ENCODE measurements at places on chromosomes 5 and 9.

DNA sequence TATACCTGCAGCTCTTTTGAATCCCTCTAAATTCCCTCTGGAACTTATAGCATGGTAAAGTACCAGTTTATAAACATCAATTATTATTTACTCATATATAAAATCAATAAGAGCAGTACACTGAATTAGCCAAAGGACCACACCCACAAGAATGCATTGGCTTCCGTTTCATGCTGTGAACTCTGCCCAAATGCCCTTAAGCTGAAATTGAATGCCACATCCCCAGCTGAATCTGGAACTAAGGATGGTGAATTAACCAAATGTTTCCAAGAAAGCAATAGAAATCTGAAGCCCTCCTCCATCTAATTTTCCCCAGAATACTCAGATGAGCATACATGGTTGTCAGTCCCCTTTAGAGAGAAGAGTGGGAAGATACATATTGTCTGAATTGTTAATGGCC is 436.4 kb upstream of the FTMT start:
- no peak for DNase-seq

GRCh38 chr5:135204151-135204600 is 170.1 kb upstream of the PITX1 start:
- DNase-seq, result peak; percentile 19

- no peak for DNase-seq
Measured at GRCh38 chr5:125011419-125011818, 265.0 kb upstream of the ZNF608 start.

DNA sequence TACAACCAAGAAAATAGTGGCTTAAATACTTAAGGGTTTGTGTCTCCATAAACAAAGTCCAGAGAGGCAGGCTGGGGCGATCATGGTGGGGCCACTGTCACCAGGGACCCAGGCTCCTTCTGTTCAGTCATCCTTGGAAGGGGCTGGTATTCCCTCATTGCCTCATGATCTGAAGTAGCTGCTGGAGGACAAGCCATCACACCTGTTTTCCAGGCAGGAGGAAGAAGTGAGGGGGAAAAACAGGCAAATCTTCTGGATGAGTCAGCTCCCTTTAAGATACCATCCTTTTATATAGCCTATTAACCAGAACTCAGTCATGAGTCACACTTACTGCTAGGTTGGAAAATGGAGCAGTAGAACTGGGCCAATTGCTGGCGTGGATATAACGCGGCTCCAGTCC is 92.3 kb downstream of the DAP start:
- no peak for DNase-seq

- no peak for DNase-seq
Measured at GRCh38 chr5:178182158-178182876, 4.9 kb downstream of the GMCL2 start.

DNA sequence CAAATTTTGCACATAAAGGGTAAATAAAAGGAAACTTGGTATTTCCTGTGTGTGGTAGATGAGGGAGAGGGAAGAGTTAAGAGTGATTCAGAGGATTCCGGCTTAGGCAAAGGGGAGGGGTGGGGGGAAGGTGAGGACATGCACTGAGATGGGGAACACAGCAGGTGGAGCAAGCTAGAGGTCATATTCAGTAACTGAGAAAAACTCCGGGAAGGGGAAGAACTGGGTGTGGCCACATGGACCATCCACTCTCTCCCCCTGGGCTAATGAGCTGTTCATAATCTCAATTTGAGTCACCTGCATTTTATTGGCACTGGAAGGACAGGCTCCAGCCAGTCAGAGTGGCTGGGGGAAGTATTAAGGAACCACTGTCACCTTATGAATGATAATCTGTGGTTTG is 45.1 kb upstream of the UGCG start:
- no peak for DNase-seq

DNA sequence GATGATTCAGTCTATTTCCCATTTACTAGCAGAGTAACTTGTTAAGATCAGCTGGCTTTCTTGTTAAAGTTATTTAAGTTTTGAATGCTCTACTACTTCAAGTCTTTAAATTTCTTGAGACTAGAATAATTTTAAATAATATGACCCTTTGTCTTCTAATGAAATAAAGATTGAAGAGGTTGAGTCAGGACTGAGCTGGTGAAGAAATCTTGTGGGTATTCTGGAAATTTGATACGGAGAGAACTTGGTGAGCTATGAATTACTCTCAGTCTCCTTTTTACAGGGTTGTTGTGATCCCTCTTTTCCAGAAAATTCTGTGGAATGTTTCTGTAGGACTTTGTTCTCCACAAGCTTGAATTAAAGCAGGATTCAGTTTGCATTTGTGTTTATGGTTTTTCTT is 29.3 kb downstream of the RNF20 start:
- no peak for DNase-seq

- peak; percentile 92 for DNase-seq
Measured at GRCh38 chr9:78676623-78677022, 379.7 kb downstream of the PSAT1 start.

DNA sequence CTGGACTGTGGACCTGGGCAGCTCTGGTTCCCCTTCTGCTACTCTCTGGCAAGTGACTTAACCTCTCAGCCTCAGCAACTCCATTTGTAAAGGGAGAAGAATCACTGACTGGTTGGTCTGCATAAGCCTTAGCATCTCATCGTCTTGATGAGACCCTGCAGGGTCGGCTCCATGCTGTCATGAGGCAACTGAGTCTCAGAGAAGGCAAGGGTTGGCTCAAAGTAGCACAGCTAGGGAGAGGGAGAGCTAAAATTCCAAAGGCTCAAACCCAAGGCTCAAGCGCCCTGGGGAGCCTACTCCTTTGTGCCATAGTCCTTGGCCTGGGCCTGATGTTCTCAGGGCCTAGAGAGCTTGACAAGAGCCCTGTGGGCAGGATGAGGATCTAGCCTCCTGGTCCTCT is 4.5 kb downstream of the FGFR4 start:
- no peak for DNase-seq

GRCh38 chr9:69140123-69140735 is 33.8 kb upstream of the TJP2 start:
- no peak for DNase-seq

- no peak for DNase-seq
Measured at GRCh38 chr5:139472386-139473030, 1.7 kb downstream of the SMIM33 start.

GRCh38 chr5:61491861-61492260 is 159.8 kb downstream of the ZSWIM6 start:
- no peak for DNase-seq

DNA sequence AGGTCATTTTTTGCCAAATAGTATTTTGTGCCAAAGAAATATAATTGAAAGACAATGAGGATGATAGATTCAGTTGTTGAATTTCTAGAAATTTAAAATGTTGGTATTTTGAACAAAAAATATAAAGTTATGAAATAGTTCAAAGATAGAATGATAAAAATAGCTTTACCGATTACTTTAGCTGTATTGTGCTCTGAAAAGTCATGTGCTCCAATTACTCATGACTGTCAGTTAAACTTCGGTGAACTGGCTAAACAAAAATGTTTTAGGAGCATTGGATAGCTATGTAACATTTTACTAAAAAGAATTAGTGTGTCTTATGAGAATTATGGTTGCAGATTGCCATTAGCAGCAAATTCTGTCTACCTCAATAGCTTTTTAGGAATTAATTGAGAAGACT is 177.3 kb upstream of the VCAN start:
- no peak for DNase-seq

GRCh38 chr9:95993337-95993736 is 117.8 kb downstream of the ERCC6L2 start:
- no peak for DNase-seq

DNA sequence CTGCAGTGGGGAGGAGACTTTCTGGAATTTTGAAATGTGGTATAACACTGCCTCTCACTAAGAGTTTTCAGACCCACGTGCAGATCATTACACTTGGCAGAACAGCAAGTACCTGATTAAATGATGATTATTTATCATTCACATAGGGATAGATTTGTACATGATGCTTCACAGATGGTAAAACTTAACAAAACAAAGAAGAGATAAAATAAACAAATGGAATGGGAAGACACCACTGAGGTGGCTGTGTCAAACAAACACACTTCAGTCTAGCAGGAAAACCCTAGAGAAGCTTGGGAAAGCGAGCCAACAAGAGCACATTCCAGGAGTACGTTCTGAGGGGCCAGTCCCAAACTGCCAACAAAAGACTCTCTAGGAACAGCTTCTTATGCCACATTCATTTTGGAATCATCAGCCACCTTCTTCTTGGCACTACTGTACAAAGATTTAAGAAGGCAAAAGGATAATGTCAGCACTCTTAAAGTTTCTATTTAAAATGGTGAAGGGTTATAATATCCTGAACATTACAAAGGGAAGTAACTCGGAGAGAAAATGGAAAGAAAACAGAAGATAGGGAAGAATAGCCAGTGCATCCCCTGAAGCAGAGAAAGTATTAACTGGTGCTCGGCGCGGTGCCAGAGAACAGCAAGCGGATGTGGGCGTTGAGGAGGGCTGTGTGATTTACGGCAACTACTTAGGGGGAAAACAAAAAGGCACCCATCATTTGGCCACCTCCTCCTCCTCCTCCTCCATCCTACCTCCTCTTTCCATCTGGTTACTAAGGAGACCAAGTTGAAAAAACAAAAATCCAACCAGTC is 1.6 kb downstream of the MED27 start:
- peak; percentile 76 for DNase-seq

DNA sequence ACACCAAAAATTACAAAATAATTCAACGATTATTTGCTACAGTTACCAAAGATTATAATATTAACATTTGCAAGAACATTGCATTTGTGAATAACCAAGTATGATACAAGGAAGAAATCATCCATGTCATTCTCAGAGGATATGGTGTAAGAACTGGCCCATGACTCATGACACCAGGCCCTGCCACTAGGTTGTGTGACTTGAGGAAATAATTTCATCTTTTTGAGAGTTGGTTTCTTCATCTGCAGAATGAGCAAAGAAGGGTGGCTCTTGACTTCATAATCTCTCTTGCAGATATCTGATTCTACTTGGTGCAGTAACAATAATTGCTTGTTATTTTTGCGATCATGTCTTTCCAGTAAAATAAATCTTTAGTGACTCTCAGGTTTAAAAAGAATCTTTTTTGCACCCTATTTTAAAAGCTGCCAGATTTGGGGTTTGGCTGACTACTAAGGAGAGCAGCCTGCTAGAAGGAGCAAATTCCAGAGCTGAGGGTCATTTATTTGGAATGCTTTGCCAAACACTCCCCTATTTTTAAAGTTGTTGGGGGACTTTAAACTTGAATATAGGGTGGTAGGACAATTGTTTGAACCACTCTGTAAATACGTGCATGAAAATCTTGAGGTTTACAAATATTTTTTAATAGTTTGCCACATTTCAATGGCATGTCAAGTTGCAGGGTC is 23.5 kb downstream of the ITGA1 start:
- no peak for DNase-seq

DNA sequence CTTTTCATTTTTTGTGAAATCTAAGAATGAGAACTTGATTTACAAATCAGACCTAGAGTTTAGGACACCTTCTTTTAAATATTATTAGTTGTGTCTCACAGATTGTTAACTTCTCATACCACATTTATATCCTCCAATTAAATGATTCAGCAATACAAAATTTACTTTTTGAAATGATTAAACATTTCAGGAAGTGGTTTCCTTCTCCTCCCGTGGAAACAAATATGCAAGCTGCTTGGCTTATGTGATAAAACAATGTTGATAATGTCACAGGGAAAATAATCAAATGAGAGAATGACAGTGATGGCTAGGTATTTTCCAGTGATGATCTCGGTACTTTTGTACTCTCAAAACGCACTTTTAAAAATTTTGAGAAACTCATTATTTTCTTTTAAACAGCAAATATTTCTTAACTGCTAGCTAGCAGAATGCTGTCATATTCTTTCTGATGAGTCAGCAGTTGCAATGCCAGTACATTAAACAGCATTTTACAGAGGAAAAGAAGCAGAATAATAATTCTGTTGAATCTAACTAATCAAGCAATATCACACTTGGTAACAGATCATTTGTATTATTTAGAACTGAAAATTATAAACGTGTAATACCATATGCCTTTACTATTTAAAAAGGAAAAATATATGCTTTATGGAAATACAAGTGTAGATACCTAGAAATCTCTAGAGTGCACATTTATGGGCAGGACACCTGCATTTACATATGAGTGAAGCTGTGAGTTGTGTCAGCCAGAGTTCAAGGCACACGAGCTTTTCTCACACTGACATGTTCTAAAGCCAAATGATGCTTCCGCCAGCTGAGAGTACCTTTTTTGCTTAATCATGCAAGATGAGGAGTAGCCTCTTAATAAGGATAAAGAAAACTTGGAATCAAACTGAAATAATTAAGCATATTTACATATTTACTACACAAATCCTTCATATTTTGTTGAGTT is 53.6 kb upstream of the CDH18 start:
- DNase-seq, result peak; percentile 27

GRCh38 chr5:50968356-50969149 is 302.1 kb downstream of the PARP8 start:
- no peak for DNase-seq

DNA sequence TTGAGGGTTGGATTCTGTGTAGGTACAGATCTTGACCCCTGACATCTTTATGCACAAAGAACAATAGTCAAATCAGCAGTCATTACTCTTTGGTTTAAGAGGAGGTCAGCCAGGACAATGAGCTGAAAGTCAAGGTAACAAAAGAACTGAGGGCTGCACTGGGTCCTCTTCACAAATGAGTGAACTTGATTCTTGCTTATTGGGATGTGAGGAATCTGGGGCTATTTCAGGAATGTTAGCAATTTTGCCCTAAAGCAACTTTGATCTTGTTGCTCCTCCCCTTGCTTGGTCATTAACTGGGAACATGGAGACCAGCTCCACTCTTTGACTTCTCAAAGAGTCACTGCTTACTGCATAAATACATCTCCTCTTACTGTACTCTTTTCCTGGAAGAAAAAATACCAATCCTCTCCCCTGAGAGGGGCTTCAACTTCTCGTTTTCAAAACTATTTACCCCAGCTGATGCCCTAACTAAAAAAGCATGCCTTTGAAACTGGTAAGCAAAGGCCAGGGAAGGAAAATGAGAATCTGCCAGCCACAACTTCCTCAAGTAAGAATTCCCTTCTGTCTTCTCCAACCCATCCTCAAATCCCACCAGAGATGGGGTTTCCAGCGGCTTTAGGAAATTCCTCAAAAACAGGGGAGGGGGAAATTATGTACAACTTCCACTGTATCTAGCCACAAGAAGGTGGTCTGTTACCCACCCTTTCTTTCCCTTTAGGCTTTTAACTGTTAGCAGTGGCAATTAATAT is 368.3 kb downstream of the ENC1 start:
- peak; percentile 83 for DNase-seq

- DNase-seq, result no peak
Measured at GRCh38 chr5:107451028-107451427, 219.7 kb downstream of the EFNA5 start.

Data from astrocyte (in vitro differentiated cells and primary cell).